Cerebellum (tissue), 4 donors: ENCODE measurements at places on chromosomes 5 and 9. TPM values are rescaled to one million over a fixed set of nuclear protein-coding genes. Genes with fewer than 3 reads are reported as not detected.
A peak's percentile ranks its signal among the peaks of the same experiment; 100 is the strongest.

DNA sequence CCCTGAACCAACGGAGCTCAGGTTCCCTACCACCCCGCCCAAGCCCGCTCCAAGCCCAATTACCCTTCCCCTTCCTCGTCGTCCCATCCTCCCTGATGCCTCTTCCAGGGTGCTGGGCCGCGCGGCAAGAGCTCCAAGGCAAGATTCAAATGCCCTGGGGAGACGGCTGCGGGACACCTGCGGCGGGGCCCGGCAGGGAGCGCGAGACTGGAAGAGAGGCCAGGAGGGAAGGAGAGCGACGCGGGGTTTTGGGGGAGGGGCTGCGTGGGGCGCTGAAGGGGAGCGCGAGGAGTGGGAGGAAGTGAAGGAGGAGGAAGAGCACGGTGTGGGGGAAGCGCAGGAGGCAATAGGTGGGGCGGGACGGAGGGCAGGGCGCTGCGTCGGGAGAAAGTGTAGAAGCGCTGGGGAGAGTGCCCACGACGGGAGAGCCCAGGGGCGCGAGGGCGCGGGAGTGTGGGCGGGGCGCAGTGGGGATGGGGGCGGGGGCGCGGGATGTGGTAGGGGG lies 975 bp upstream of the NXNL2 start:
- DNase-seq, result no peak

- DNase-seq, result no peak
Observed at GRCh38 chr9:80906728-80907127, 782.6 kb downstream of the TLE1 start.

DNA sequence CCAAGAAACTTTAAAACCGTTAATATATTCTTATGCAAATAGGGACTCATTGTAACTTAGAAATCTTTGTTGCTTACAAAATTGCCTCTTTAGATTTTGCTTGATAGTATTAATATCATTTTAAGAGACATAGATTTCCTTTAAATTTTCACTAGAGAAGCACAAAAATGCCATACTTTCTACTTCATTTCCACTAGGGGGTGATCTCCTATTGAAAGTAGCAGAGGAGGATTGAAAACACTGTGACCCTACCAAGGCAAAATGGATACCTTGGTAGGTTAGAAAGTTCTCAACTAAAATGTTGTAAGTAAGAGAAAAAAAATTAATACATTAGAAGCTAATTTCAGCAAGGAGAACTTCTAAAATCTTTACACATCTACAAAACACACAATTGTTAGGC lies 204.9 kb downstream of the CHSY3 start:
- DNase-seq, result no peak

PRR16 gene
- 1.6 TPM for total RNA-seq

DNA sequence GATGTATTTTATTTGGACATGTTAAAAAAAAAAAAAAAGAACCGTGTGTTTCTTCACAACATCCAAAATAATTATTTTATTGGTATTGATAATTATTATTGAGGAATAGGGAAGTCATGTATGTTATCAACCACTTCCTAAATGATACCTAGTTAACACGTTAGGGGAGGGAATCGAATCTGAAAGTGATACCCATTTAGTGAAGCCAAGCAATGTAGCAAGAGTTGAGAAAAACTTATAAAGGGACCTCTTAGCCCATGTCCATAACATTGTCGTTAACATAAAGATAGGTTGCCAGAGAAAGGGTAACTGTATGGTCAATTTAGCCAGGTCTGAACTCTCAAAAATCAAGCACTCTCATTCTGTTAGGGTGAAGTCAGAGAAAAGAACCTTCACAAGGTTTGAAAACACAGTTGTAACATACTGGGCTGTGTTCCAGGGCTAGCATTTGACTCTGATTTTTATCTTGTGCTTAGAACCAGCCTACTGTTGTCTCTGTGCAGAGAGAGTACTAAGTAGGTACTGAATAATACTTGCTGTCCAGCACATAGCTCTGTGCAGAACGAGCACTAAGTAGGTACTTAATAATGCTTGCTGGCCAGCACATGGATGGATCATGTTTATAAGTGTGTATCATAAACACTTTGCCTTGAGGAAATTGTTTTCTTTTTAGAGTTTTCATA lies 60.4 kb downstream of the GHR start:
- no peak for DNase-seq

GRCh38 chr9:136799079-136799853 lies 3.1 kb downstream of the CCDC183 start:
- no peak for DNase-seq

HOMER1 gene
- total RNA-seq, result 59.3 TPM

DNA sequence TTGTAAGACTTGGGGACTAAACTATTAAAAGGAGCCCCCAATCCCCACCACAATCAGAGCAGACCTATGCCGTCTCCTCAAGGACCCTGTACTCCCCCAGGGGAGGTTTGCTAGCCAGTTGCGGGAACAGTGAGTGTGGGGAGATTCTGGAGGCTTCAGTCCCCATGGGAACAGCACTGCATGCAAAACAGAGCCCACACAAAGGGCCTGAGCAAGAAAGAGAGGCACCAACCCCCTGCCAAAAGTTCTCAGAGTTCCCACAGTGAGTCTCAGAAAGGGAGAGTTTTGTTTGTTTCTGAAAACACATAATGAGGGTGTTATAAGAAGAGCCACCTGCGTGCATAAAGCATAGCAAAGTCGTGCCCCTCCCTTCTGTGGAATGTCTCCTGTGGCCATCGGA lies 56.6 kb downstream of the CFAP90 start:
- DNase-seq, result peak; percentile 7

IFNA8 gene
- not detected for total RNA-seq

GRCh38 chr9:109903515-109904138 lies 123.6 kb downstream of the PALM2AKAP2 start:
- DNase-seq, result peak; percentile 44

GRCh38 chr9:1320607-1321195 lies 270.5 kb downstream of the DMRT2 start:
- DNase-seq, result no peak

DNA sequence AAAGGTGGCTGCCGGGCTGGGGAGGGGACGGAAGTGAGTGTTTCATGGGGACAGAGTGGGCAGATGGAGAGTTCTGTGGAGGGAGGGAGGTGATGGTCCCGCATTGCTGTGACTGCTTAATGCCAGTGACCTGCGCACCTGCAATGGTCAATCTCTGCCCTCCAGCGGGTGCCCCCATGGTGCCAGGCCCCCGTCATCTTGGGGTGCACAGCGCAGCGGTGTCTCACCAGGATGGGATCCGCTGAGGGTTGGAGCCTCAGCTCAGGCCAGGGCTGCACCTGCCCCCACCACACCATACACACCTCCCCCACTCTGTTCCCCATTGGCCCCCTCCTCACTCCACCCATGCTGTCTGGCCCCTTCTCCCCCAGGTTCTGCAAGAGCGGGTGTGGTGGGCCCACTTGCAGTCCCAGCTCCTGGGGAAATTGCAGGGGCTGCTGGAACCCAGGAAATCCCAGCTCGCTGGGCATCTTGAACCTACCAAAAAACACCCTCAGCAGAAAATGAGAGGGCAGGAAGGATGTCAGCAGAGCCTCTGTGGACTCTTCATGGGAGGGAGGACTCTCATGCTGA lies 12.1 kb upstream of the CAMSAP1 start:
- no peak for DNase-seq
